Activated T-helper 1 cell treated with anti-CD3 and anti-CD28 coated beads, Interleukin-2, amount 50 U/mL, for 16 hours (primary cell): ENCODE measurements at places on chromosomes 7 and 10.

GRCh38 chr7:54672519-54672918, 86.5 kb downstream of the SEC61G start:
- DNase-seq: no peak

- no peak for DNase-seq
These were observed 6.4 kb downstream of the HEPACAM2 start for GRCh38 chr7:93219868-93220267.

- no peak for DNase-seq
These were observed 176.3 kb downstream of the WNT2 start for GRCh38 chr7:117146511-117146910.

- DNase-seq: no peak
These were observed 19.1 kb downstream of the SH3PXD2A start for GRCh38 chr10:103836273-103836672.

DNA sequence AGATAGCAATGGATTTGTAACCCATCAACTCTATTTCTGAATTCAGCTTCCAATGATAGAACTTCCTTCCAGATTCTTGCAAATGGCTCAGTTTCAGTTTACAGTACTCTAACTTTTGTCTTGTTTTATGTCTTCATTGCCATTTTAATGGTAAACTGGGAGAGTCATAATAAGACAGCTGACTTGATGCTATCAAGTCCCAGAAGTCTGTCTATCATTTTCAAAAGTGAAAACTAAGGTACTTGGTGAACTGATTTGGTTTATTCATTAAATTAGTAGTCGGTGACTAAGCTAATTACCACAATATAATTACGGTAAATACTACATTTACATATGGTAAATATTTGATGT, 25.0 kb downstream of the RTKN2 start:
- no peak for DNase-seq

GRCh38 chr10:131751827-131752775, 148.7 kb upstream of the PPP2R2D start:
- DNase-seq: no peak

GRCh38 chr10:120803972-120804371, 47.2 kb upstream of the WDR11 start:
- DNase-seq: no peak

GRCh38 chr7:156095908-156096539, 283.8 kb upstream of the SHH start:
- DNase-seq: no peak

- peak; percentile 10 for DNase-seq
These were observed 18.6 kb downstream of the OPALIN start for GRCh38 chr10:96339956-96340904.

DNA sequence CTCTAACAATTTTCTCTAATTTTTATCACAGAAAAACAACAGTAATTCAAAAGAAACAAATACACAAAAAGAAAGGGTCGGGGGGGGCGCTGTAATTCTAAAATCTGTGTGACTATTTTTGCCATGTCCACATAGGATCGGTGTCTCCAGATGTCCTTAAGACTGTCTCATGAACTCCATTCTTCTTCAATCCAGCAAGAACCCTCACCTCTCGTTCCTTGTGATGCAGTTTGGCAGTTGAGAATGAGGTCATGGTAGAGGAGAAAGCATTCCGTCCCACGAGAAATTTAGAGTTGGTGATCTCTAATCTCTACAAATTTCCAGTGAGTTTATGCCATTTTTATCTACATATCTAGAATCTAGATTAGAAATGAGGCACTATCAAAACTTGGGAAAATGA, 394.7 kb downstream of the TFEC start:
- DNase-seq: no peak

DNA sequence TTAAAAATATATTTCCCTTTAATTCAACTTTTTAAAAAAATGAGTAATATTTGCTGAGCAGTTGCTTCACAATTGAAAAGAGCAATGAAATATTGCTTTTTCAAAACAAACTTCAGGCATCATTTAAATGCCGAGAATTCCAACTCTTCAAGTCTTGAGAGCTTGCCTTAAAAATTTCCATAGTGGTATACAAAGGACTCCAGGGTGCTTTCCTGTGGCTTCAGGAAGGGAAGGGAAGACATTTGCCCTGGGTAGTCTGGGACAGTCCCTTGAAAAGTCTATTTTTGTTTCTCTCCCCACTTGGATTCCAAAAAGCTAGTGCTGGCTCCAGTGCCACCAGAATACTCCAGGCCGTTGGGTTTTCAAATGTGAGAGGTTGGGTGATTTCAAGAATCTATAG, 71.7 kb downstream of the HYCC1 start:
- DNase-seq: no peak

DNA sequence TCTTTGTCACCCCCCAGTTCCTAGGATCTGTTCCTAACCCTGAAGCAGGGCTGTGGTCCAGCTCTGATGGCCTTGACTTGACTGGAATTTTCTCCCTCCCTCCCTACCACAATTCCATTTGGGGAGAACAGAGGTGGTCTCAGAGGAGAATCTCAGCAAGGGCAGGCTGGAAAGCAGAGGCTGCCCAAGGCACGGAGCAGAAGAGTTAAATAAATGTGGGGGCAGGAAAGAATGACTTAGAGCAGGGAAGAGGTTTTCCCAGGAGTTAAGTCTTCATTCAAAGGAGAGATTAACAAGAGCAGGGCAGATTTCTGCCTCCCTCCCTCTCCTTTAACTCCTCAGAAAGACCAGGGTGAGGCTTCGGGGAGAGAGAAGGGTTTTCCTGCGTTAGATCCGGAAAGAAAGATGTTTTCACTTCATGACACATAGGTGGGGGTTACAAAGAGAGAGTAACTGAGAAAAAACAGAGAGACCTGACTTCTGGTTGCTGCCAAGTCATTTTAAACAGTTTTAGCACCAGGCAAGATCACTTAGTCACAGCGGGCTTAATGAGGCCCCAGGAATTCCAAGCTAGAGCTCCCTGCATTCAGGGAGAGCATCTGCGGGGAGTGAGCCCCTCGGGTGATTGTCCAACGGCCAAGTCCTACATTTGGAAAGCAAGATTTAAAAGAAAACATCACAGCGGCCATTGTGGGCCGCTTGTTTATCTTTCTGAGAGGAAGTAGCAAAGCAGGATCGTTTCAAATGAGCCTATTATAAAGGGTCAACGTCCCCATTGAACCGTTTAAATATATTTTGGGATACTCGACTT, 78.7 kb downstream of the ARHGAP22 start:
- no peak for DNase-seq

GRCh38 chr10:14025283-14026189, 305.2 kb downstream of the FRMD4A start:
- DNase-seq: no peak

DNA sequence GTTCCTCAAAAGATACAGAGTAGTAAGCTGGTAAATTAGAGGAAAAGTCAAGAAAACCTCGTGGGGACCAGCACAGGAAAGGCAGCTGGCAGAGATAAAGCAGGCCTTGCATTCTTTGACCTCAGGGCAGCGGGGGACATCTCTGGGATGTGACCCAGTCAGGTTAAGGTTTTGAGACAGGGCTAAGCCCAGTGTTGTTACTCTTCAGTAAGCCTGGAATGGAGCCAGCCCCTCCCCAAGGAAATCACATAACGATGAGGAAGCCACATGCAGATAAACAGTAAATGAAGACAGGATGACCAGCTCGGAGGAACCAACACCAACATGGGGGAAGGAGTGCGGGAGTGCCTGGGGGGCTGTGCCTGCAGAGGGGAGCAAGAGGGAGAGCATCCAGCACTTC, 99.6 kb downstream of the JAZF1 start:
- DNase-seq: no peak

GRCh38 chr7:11551470-11551869, 280.5 kb downstream of the THSD7A start:
- no peak for DNase-seq

GRCh38 chr7:103996639-103997038, 7.2 kb upstream of the RELN start:
- no peak for DNase-seq

DNA sequence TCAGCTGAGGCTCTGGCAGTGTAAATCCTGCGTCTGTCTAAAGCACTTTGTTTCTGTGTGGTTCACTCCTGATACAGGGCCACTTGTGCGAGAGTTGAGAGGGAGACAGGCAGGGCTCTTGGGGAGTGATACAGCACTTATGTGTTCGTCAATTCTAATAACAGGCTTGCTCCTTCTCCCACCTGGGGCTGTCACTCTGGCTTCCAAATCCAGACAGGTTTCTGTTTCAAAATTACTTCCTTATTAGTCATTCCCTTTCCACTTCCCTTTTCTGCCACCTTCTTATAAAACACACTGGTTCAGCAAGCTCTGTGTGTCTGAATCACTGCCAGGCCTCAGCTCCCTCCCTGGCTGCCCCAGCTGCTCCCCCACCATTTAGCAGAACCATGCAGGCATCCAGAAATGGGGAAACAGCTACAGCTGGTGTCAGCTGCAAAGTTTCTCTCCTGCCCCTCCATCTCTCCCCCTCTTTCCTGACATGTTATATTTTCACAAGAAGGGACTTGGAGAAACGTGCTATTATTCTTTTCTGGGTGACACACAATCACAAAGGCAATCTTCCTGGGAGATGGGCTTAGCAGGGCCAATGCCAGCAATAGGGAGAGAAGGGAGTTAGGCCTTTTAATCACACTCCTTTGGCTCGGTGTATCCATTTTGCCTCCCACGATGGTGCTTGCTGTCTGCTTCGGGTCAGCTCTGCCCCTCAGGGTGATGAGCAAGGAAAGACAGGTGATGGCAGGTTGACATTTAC, 58.4 kb upstream of the ZNRF2 start:
- no peak for DNase-seq

- no peak for DNase-seq
These were observed 9.3 kb downstream of the MKLN1 start for GRCh38 chr7:131336956-131337355.

DNA sequence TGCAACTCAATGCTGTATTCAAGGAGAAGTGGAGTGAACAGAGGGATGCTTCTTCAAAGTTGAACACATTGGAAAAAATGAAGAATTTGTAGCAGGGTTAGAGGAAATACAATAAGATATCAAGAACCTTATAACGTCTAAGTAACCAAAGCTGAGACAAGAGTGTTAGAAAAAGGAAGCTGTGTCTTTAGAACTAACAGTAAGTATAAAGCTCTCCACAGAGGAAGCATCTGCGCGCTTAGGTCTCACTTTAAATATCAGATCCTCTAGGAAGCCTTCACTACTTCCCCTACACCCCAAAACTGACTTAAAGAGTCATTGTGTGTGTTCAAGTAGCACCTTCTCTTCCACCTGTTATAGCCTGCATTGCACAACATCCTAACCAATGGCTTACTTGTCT, 43.0 kb downstream of the CH25H start:
- DNase-seq: no peak

- DNase-seq: no peak
These were observed 253.5 kb downstream of the BAMBI start for GRCh38 chr10:28930514-28931495.

DNA sequence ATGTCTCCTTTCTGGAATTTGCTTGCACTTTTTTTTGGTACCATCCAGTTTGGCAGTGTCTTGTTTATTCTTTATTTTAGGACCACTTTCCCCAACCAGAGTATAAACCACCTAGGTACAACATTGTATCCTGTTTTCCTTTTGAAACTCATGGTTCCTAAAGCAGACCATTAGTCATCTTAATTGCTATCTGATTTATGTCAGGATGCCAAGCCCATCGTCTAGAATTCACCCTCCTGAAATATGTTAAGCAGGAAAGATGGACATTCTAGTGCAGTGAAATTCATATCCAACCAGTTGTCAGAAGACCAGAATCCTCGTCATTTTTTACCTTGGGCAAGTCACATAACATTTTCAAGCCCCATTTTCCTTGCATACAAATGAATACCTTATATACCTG, 223.6 kb upstream of the KMT2E start:
- no peak for DNase-seq

- DNase-seq: no peak
These were observed 22.0 kb upstream of the CPA5 start for GRCh38 chr7:130322615-130323014.
